ENCODE measurements at places on chromosomes 2 and 18. TPM values are rescaled to one million over a fixed set of nuclear protein-coding genes. Genes with fewer than 3 reads are reported as not detected.
A peak's percentile ranks its signal among the peaks of the same experiment; 100 is the strongest.

DNA sequence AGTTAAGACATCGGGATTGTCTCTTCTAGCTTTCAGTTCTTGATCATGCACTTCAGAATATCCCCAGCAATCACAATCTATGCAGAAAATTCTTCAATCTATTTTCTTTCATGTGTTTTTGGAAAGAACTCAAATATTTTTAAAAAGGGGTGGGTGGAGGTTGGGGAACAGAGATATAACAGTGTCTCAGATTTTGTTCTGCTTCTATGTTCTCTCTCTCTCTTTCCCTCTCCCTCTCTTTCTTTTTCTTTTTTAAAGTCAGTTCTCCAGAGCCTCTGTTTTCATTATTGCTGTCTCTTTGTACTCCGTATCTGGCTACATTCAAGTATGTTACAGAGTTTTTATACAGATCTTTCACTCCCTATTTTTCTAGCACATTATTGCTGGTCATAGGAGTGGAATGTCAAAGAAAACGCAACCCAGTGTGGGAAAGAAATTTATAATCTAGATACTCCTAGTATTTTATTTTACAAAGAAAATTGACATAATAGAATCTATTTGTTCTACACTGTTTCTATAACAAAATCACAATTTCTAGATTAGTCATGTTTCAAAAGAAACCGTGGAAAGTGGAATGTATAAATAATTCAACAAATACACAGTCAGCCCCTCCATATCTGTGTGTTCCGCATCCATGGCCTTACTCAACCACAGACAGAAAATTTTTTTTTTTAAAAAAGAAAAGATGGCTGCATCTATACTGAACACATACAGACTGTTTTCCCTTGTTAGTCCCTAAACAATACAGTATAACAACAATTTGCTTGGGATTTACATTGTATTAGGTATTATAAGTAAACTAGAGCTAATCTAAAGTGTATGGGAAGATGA lies 11.2 kb upstream of the NEMP2 start:
- no peak for DNase-seq

GLB1L gene
- total RNA-seq, result 6.4 TPM

SH3BP4 gene
- total RNA-seq, result 0.06 TPM

- peak; percentile 90 for DNase-seq
Observed at GRCh38 chr2:43218702-43219382, 7.6 kb downstream of the ZFP36L2 start.

DNA sequence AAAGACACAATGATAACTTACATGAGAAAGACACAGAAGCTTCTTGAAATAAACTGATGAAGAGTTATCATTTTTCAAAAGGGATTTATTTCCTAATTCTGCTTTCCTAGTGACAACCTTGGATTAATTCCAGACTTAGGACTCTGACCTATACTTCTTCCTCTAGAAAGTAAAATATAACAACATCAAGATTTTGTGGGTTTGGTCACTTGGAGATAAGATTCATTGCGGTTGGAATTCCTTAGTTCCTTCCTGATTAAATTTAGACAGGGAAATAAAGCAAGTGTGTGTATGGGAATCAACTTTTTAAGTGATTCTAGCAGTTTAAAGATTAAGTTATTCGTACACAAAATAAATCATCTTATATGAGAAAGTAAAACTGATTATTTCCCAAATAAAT lies 208.4 kb upstream of the CCDC150 start:
- DNase-seq, result no peak

ARHGAP28 gene
- not detected for total RNA-seq

COL3A1 gene
- not detected for total RNA-seq

EML6 gene
- 338 TPM for total RNA-seq

DNA sequence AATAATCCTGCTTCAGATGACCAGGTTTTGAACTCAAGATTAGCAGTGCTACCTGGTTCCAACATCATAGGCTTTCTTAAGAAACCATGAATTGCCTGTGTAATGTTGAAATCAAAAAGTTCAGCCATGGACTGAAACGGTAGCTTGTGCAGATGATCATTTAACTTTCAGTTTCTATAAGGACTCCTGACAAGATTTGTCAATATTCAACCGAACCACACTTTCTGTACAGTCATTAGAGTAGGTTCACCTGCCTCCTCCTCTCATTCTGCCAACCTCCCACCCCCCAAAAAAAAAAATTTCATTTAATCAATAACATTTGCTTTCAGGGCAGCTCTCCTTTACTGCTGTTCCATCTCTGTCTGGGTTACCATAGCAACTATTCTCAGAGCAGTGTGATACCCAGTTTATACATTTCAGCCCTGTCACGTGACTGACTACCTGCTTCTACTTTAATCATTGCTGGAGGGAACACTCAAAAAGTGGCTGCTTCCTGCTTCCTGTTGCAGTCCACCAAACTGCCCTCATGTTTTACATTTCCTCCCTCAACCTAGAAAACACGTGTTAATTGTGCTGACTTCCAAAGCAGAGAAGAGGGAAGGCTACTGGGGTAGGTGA lies 275.5 kb downstream of the SS18 start:
- peak; percentile 54 for DNase-seq

GRCh38 chr18:323253-323622 lies 55.4 kb upstream of the THOC1 start:
- no peak for DNase-seq

DNA sequence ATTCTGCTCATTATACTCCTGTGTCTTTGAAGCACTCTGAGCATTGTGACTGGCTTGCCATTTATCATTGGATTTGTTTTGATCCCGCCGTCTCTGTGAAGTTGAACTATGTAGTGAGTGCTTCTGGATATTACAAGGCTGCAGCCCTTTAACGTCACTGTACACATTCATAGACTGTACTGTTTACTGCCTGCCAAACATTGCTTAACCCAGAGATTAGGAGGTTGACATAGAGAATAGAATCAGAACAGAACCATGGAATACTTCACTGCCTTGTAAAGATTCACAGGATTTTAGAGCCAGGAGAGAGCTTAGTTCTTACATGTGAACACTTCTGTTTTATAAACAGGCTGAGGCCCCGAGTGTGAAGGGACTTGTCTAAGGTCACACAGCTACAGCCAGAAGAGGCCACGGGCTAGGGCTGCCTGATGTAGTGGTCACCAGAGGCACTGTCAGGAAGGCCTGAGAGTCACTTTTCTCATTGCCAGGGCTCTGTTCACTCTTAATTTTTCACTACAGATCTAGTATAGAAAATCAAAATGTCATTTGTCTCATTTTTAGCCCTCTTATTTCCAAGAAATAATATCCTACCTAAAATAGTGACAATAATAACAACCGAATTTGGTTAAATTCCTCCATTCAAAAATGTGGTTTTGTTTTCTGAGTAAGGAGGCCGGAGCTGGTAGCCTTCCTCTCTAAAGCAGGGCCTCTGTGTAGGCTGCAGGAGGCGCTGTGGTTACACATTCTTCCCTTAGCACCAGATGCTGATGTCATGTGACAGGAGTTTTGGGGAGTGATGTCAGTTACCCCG lies 87.9 kb downstream of the UGGT1 start:
- peak; percentile 42 for DNase-seq

GRCh38 chr2:41914936-41915335 lies 132.9 kb upstream of the PKDCC start:
- no peak for DNase-seq

DNA sequence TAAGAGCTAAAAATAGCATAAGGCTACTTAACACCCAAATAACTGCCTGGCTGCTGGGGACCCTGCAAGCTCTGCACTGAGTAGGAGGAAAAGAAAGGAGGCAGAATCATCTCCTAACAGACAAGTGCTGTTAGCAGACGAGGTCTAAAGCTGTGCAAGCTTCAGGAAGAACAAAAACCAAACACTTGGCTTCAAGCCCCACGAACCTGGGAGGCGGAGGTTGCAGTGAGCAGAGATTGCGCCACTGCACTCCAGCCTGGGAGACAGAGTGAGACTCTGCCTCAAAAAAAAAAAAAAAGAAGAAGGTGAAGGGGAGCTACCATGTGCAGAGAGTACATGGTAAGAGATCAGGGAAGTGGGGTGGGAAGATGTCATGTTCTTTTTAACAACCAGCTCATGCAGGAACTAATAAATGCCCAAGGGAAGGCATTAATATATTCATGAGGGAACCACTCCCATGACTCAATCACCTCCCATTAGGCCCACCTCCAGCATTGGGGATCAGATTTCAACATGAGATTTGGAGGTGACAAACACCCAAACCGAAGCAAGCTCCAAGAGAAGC lies 28.8 kb upstream of the INO80C start:
- DNase-seq, result no peak

- no peak for DNase-seq
Observed at GRCh38 chr2:73043929-73044832, 27.3 kb downstream of the SFXN5 start.

GRCh38 chr2:64976276-64976675 lies 12.9 kb upstream of the SLC1A4 start:
- no peak for DNase-seq

- DNase-seq, result no peak
Observed at GRCh38 chr2:105391058-105391627, 7.7 kb downstream of the FHL2 start.

BIN1 gene
- total RNA-seq, result 9.8 TPM

DNA sequence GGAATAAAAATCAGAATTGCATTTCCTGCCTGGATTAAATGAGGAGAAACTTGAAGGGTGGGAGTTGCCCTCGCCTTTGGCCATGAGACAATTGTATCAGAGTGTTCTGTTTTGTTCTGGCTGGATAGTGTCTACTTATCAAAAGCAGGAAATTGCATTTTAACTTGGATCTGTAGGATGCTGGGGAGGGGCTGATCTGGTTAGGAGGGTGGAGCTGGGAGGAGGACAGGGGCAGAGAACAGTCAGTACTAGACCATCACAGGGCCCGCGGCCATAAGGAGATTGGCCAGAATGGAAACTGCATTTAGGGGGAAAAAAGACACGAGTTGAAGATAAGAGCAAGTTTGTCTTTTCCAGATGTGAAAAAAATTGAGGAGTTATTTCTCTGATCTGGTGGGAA lies 199.1 kb upstream of the POU3F3 start:
- no peak for DNase-seq

DNA sequence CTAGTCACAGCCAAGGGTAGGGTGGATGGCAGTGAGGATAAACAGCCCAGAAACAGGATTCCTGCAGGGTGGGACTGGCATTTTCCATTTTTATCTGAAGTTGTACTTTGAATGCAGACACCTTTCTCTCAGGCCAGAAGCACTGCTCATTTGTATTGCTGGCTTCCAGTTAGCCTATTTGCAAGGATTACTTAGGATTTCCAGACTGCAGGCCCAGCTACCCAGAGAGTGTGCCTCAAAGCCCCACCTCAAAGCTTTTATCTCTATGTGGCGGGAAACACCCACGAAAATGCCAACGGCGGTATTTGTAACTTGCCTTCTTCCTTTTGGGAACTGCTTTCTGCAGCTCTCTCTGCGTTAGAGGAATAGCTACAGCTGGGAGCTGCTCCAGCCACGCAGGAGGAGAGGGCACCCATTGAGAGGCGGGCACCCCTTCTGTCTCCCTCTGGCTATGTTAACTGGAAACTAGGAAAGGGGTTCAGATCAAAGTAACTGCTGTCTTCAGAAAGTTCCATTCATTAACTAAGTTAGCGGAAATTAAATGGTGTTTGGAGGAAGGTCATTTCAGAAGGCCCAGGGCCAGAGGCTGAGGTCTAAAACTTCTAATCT lies 144.9 kb downstream of the TGIF1 start:
- peak; percentile 31 for DNase-seq

- no peak for DNase-seq
Observed at GRCh38 chr2:28445448-28446258, 50.2 kb upstream of the PLB1 start.

DNA sequence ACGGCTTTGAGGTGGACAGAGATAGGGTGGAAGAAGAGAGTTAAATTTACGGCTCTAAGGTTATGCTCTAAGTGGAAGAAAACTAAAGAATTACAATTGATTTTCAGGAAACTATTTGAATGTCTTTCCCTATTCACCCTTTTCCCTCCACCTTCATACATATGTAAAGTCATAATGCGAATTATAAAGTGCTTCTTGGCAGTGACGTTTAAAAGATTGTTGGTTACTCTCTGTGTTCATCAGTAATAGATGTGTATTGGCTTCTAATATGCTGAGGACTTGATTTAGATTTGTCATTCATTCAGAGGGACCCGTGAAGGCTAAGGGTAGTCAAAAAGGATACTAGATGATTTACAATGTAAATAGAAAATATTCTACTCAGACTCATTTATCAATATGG lies 63.9 kb downstream of the ARHGAP28 start:
- no peak for DNase-seq

CMPK2 gene
- total RNA-seq, result 0.72 TPM

DNA sequence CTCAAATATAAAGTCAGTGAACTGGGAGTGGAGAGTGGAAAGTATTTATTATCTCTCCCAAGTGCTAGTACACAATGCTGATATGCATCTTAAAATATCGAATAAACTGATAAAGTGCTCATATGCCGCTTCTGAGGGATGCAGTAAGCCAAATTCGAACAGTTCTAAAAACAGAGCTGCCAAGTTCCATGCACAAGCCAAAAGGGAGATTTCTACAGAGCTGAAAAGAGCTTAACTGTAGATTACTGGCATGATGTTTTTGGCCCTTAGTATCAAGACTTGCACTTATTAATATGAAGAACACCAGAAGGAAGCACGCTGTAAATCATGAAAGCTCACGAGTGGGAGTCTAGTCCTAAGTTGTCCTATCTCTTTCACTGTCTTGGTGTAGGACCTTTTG lies 7.9 kb downstream of the TMEFF2 start:
- no peak for DNase-seq

DNA sequence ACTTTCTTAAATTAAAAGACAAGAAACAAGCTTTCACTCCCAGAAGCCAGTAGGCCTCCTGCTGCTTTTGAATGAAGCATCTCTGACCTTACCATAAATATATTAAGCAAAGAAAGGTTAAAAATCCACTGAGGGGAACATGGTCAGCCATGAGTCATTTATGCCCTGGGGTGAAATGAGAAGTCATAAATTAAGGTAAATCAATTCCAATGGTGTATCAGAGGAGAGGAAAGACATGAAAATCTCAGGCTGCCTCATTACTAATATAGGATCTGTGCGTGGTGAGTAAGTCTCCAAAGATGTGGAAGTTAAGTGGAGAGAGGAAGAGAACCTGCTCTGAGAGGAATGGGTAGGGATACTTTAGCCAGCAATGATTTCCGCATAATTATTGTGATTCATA lies 292.3 kb upstream of the CHAC2 start:
- DNase-seq, result no peak

GRCh38 chr2:66957677-66958076 lies 439.5 kb upstream of the ETAA1 start:
- no peak for DNase-seq

TNS1 gene
- not detected for total RNA-seq

- no peak for DNase-seq
Observed at GRCh38 chr2:208279236-208279635, 13.2 kb downstream of the PIKFYVE start.

BARD1 gene
- total RNA-seq, result 76.3 TPM

- no peak for DNase-seq
Observed at GRCh38 chr2:235692076-235692475, 198.2 kb downstream of the AGAP1 start.

VSNL1 gene
- total RNA-seq, result not detected

- DNase-seq, result no peak
Observed at GRCh38 chr2:151756820-151757219, 22.5 kb upstream of the NEB start.

TMEM37 gene
- not detected for total RNA-seq

GRCh38 chr2:27218614-27219013 lies 1.4 kb downstream of the CAD start:
- peak; percentile 62 for DNase-seq
